ENCODE measurements at places on chromosomes 1 and 21.

- peaks cover 24% of the 10 kb centered on the region for H3K27me3 ChIP-seq
- no peak for DNase-seq
- peaks cover 35% of the 10 kb centered on the region for H3K4me1 ChIP-seq
- no peaks in the 10 kb centered on the region for H3K36me3 ChIP-seq
- no peak overlapping the region for H3K27ac ChIP-seq
- no peak overlapping the region for H3K4me3 ChIP-seq
Observed at GRCh38 chr1:78043436-78043835, 2.3 kb upstream of the GIPC2 start.

GRCh38 chr1:246128494-246129069 lies 378.5 kb downstream of the SMYD3 start:
- no peak for DNase-seq
- no peak overlapping the region for H3K27ac ChIP-seq
- H3K36me3 ChIP-seq = no peaks in the 10 kb centered on the region
- no peaks in the 10 kb centered on the region for H3K4me1 ChIP-seq

- no peaks in the 10 kb centered on the region for H3K36me3 ChIP-seq
- peaks cover 11% of the 10 kb centered on the region for H3K4me1 ChIP-seq
- DNase-seq = no peak
- peaks cover 12% of the 10 kb centered on the region for H3K27me3 ChIP-seq
- H3K27ac ChIP-seq = no peak overlapping the region
- no peak overlapping the region for H3K4me3 ChIP-seq
Observed at GRCh38 chr1:20168564-20169491, 17.1 kb upstream of the UBXN10 start.

DNA sequence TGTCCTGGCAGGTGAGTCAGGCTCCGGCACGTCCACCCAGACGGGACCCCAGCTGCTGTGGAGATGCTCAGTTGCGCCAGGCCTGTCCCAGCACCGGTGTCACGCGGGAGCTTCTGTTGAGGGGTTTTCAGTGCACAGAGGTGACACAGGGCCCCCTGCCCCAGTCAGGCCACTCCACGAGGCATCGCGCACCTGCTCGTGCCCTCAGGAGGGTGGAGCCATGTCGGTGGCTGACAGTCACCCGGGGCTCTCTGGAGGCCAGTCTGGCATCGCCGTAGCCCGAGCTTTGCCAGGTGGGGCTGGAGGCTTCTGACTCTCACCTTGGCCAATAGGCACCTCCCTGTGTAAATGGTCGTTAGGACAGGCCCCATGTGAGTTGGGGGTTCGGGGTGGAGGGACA lies 11.1 kb downstream of the TMEM240 start:
- no peaks in the 10 kb centered on the region for H3K27me3 ChIP-seq
- no peaks in the 10 kb centered on the region for H3K4me1 ChIP-seq
- peaks cover 50% of the 10 kb centered on the region for H3K36me3 ChIP-seq
- no peak overlapping the region for H3K4me3 ChIP-seq

DNA sequence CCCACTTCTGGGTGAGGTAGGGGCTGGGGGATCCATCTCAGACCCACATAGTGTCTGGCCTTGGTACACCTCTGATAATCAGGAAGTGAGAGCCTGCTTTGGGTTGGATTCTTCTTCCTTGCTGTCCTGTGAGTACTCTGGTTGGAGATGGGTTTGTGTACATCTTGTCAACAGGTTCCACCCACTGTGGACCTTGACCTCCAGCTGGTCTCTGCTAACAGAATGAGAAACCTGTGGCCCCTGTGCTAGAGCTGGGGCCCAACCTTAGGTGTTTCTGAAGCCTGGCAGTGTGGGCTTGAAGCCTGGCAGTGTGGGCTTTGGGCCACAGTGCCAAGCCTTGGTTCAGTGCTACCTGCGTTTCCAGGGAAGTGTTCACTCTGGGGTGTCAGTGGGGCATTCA lies 2.6 kb downstream of the ZBTB48 start:
- H3K4me1 ChIP-seq = peaks cover 40% of the 10 kb centered on the region
- no peak overlapping the region for H3K4me3 ChIP-seq
- H3K36me3 ChIP-seq = peaks cover 9% of the 10 kb centered on the region
- no peak for DNase-seq
- H3K27ac ChIP-seq = peak overlapping the region; percentile 39

- H3K36me3 ChIP-seq = no peaks in the 10 kb centered on the region
- H3K4me1 ChIP-seq = no peaks in the 10 kb centered on the region
- no peak overlapping the region for H3K27ac ChIP-seq
Observed at GRCh38 chr1:11527541-11528452, 48.8 kb downstream of the DISP3 start.

- H3K4me3 ChIP-seq = no peak overlapping the region
- no peaks in the 10 kb centered on the region for H3K4me1 ChIP-seq
- H3K36me3 ChIP-seq = no peaks in the 10 kb centered on the region
- H3K27me3 ChIP-seq = no peaks in the 10 kb centered on the region
Observed at GRCh38 chr1:187971851-187972250, 1143.1 kb downstream of the PLA2G4A start.

DNA sequence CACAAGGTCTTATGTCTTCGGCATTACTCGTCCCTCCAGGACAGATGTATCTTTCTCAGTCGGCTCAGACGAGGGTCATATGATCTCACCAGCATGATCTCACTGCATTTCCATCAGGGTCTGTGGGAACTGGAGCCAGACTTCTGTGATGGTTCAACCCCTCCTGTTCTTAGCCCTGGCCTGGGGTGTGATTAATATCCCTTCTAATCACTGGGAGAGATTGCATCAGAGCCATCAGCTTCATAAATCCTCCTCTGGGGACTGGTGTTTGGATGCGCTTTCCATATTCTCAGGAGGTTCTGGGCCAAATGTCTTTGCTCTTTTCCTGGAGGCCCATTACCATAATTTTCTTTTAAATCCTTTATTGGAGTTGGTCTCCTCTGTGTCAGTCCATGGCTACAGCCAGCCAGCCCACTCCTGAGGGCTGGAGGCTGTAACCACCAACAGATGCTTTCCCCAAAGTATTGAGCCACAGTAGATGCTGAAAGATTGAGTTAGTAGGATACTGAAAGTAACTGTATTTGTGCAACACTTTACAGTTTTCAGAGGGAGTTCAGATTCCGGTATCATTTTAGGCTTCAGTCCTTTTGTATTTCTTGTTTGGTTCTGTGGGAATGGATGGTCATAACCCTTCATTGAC lies 20.0 kb downstream of the CACNA1E start:
- H3K4me3 ChIP-seq = no peak overlapping the region
- no peaks in the 10 kb centered on the region for H3K36me3 ChIP-seq
- H3K4me1 ChIP-seq = peaks cover 8% of the 10 kb centered on the region
- DNase-seq = no peak
- peaks cover 21% of the 10 kb centered on the region for H3K27me3 ChIP-seq
- H3K27ac ChIP-seq = no peak overlapping the region

- no peaks in the 10 kb centered on the region for H3K4me1 ChIP-seq
- no peaks in the 10 kb centered on the region for H3K27me3 ChIP-seq
- no peak for DNase-seq
- H3K36me3 ChIP-seq = no peaks in the 10 kb centered on the region
Observed at GRCh38 chr1:34712007-34712688, 42.7 kb upstream of the GJB5 start.

- DNase-seq = no peak
- peaks cover 12% of the 10 kb centered on the region for H3K4me1 ChIP-seq
- H3K27ac ChIP-seq = no peak overlapping the region
- peaks cover 12% of the 10 kb centered on the region for H3K27me3 ChIP-seq
- H3K4me3 ChIP-seq = no peak overlapping the region
Observed at GRCh38 chr21:35428937-35429336, 379.8 kb upstream of the RUNX1 start.

DNA sequence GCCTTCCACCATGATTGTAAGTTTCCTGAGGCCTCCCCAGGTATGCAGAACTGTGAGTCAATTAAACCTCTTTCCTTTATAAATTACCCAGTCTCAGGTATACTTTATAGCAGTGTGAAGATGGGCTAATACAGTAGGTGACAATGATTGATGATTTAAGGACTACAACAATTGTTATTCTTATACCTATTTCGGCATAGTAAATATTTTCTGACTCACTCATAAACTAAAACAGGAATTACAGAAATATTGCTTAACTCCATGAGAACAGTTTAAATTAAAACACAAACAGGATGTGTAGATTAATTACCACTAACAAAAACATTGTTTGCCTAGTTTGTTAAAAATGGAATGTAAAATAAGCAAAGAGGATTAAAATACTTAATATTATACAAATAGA lies 839.9 kb downstream of the LTN1 start:
- DNase-seq = no peak
- H3K4me1 ChIP-seq = no peaks in the 10 kb centered on the region
- no peaks in the 10 kb centered on the region for H3K36me3 ChIP-seq
- H3K4me3 ChIP-seq = no peak overlapping the region
- H3K27me3 ChIP-seq = no peaks in the 10 kb centered on the region
- H3K27ac ChIP-seq = no peak overlapping the region

- H3K4me1 ChIP-seq = no peaks in the 10 kb centered on the region
- DNase-seq = no peak
- H3K27ac ChIP-seq = no peak overlapping the region
- H3K27me3 ChIP-seq = peaks cover 3% of the 10 kb centered on the region
Observed at GRCh38 chr1:33762962-33763361, 100.9 kb upstream of the HMGB4 start.

GRCh38 chr21:29018540-29018939 lies 609 bp downstream of the RWDD2B start:
- H3K27me3 ChIP-seq = no peaks in the 10 kb centered on the region
- peak overlapping the region; percentile 79 for H3K4me3 ChIP-seq
- peak overlapping the region; percentile 92 for H3K27ac ChIP-seq
- DNase-seq = no peak
- peaks cover 6% of the 10 kb centered on the region for H3K36me3 ChIP-seq
- peaks cover 35% of the 10 kb centered on the region for H3K4me1 ChIP-seq

GRCh38 chr1:225666495-225666894 lies 13.6 kb upstream of the ENAH start:
- DNase-seq = no peak
- no peak overlapping the region for H3K27ac ChIP-seq
- no peak overlapping the region for H3K4me3 ChIP-seq
- H3K27me3 ChIP-seq = peaks cover 12% of the 10 kb centered on the region
- peaks cover 11% of the 10 kb centered on the region for H3K4me1 ChIP-seq
- H3K36me3 ChIP-seq = no peaks in the 10 kb centered on the region

DNA sequence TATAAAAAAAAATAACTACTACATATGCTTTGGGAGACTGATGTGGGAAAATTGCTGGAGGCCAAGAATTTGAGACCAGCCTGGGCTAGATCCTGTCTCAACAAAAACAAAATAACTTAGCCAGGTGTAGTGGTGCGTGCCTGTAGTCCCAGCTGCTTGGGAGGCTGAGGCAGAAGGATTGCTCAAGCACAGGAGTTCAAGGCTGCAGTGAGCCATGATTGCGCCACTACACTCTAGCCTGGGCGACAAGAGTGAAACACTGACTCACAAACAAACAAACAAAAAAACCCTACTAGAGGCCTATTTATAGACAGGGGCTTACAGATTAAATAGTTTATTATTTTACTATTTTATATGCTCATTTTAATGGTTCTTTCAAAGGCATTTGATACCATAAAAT lies 80.0 kb downstream of the LHX4 start:
- H3K27ac ChIP-seq = no peak overlapping the region
- no peaks in the 10 kb centered on the region for H3K27me3 ChIP-seq
- H3K4me1 ChIP-seq = no peaks in the 10 kb centered on the region
- DNase-seq = no peak

DNA sequence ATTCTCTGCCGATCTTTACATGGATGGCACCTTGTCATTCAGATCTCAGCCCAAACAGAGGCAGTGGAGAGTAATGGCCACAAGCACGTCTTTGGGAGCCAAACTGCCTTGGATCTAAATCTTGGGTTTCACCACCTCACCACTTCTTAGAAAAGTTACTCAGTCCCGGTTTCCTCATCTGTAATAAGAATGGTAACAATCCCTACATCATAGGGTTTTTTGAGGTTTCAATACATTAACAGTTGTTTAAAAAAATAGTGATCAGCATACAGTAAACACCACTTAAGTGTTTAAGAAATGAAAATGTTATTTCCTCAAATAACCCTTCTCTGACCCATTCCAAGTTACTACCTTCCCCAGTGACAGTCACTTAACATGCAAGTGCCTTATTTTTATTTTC lies 38.5 kb upstream of the KCNA3 start:
- H3K36me3 ChIP-seq = no peaks in the 10 kb centered on the region
- H3K4me1 ChIP-seq = peaks cover 23% of the 10 kb centered on the region
- DNase-seq = no peak
- H3K27me3 ChIP-seq = peaks cover 3% of the 10 kb centered on the region
- H3K27ac ChIP-seq = no peak overlapping the region

DNA sequence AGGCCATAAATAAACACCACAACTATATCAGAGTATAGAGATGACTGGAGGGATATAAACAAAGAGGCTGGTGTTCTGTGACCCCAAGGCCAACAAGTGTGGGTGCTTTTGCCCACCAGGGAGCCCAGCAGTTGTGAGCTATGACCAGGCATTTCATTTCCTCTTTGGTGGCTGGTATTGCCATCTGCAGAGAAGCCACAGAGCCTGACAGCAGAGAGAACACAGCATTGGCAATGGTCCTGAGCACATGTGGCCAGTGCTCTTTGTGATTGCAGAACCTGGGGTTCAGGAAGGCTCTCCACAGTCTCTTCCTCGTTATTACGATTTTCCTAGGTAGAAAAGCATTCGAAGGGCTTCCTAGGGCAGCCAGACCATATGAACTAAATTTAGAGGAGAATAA lies 112.3 kb downstream of the TM2D1 start:
- no peaks in the 10 kb centered on the region for H3K27me3 ChIP-seq
- H3K4me3 ChIP-seq = no peak overlapping the region
- H3K4me1 ChIP-seq = no peaks in the 10 kb centered on the region
- DNase-seq = no peak
- H3K36me3 ChIP-seq = no peaks in the 10 kb centered on the region

DNA sequence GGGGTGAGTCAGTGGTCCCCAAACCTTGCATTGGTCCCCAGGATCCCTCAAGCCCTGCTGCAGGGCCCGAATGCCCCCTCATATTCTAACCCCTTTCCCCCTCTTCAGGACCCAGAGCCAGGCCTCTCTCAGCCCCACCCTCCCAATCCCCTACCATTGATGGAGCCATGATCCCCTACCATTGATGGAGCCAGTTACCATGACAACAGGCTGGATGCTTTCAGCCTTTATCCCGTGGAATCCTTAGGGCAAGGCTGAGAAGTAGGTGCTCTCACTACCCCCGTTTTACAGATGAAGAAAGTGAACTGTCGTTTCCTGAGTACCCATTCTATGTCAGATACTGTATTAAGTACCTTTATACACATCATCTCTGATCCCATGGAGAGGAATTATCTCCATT lies 70.8 kb downstream of the EPHB2 start:
- H3K36me3 ChIP-seq = no peaks in the 10 kb centered on the region
- DNase-seq = no peak
- H3K4me3 ChIP-seq = no peak overlapping the region
- no peaks in the 10 kb centered on the region for H3K4me1 ChIP-seq
- peaks cover 7% of the 10 kb centered on the region for H3K27me3 ChIP-seq

GRCh38 chr1:230379928-230380327 lies 46.2 kb downstream of the PGBD5 start:
- H3K36me3 ChIP-seq = no peaks in the 10 kb centered on the region
- no peaks in the 10 kb centered on the region for H3K4me1 ChIP-seq

DNA sequence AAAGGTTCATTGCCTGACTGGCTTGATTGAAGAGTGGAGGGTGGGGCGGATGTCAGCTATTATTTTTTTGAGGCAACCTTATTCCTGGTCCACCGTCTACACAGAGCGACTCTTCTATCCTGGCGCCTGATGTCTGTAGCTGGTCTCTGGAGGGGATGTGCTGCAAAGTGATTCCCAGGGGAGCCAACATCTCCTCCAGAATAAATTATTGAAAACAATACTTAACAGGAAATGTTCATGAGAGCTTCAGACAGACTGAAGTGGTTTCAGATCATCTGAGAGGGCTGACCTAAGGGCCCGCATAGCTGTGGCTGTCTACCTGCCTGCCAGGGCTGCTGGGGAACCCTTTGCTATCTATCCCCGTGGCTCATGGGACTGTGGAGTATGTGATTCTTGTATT lies 66.7 kb downstream of the TEX35 start:
- H3K4me1 ChIP-seq = no peaks in the 10 kb centered on the region
- H3K27me3 ChIP-seq = peaks cover 5% of the 10 kb centered on the region
- DNase-seq = no peak
- H3K36me3 ChIP-seq = no peaks in the 10 kb centered on the region

Measured in activated CD8-positive, alpha-beta T cell treated with anti-CD3 and anti-CD28 coated beads, Interleukin-2, amount 10 ng/mL, durations not matched to agents 7 days and 5 days (primary cell).